ENCODE measurements at places on chromosomes 5 and 9.

DNA sequence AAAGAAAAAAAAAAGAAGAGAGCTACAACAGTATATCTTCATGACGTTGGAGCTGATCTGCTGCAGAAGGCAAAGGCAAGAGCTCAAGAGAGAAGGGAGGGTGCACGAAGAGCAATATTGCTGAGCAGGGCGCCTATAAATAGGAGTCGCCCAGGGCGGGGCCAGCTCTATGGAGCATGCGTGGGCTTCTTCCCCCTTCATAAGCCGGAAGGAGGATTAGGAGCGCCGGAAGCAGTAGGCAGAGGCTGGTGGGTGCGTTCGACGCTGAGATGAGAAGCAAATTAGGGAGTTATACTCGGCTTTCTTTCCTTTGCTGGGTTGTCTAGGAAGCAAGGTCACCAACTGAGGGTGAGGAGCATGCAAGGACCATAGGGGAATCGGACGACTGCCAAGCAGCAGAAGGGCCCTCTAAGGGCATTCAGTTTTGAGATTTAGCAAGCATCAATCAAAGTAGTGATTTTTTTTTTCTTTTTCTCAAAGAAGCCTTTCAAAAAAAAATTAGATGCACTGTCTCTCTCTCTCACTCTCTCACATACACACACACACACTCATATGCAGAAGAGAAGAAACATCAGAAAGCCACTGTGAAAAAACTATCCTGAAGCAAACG, 496.7 kb downstream of the ENC1 start:
- DNase-seq = no peak

- DNase-seq = no peak
Observed at GRCh38 chr9:120830151-120830550, 12.6 kb downstream of the PSMD5 start.

DNA sequence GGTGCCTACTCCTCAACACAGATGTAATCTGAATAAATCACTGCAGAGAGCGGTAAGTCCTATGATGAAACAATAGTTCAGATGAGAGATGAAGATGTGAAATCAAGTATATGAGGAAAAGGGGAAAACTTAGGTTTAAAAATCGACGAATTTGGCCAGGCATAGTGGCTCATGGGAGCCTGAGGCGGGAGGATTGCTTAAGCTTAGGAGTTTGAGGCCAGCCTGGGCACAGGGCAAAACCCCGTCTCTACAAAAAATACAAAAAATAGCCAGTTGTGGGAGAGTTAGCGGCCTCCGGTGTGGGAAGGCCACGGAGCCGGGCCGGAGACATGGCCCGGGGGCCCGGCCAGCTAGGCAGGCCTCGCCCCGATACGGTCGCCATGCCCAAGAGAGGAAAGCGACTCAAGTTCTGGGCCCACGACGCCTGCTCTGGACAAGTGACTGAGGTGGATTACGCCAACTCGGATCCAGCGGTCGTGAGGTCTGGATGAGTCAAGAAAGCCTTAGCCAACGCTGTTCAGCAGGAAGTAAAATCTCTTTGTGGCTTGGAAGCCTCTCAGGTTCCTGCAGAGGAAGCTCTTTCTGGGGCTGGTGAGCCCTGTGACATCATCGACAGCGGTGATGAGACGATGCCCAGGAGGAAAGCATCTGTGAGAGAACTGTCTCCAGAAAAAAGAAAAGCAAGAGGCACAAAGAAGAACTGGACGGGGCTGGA, 62.8 kb upstream of the SUB1 start:
- no peak for DNase-seq

- no peak for DNase-seq
Observed at GRCh38 chr5:60207040-60207439, 313.5 kb upstream of the PDE4D start.

DNA sequence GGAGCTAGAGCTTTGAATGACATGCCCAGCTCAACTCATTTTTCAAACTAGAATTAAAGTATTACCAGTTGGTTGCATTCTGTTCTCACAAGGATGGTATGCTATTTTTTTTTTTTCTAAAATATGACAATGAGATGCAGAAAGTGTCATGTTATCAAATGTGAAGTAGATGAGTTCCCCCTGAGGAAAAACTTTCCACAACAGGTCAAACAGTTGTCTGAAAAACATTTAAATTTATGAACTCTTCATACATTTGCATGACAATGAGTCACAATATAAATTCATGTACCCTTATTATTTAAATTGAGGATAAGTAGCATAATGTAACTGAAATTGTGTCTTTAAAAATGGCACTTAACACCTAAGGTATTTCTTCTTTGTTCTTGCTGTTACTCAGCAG, 1720.5 kb upstream of the NUDT12 start:
- DNase-seq = no peak

DNA sequence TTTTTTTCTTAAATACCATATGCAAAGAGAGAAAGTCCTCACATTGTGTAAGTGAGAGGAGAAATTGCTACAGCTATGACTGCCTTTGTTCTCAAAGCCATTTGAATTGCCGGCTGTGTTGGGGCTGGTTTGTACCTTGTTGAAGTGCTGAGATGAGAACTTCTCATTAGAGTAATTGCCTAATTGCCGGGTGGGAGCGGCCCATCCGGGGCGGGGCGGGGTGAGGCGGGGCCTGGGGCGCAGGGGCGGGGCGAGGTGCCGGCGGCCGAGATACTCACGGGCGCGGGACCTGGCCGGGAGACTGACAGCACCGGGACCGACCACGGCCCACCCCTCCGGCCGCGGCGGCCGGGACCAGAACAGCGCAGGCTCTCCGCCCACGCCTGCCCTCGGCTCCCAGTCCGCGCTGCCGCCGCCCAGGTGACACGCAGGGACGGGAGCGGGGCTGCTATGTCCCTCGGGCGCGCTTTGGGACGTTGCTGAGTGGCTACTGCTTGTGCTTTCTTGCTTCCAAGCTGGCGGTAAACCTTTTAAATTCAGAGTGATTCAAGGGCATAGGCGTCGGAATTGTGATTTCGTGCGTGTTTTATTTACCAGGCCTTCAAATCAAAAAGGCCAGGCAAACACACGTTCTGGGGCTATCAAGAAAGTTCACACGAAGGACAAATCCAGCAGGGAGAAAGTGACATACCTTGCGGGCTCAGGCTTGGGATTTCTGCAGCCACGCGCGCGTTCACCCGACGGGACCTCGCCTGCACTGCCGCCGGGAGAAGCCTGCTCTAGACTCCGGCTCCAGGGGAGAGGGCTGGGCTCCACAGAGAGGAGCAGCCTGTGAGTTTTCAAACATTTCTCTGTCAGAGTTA, 269.1 kb downstream of the FANCC start:
- DNase-seq = no peak

GRCh38 chr5:61881821-61882487, 424.1 kb upstream of the KIF2A start:
- no peak for DNase-seq

DNA sequence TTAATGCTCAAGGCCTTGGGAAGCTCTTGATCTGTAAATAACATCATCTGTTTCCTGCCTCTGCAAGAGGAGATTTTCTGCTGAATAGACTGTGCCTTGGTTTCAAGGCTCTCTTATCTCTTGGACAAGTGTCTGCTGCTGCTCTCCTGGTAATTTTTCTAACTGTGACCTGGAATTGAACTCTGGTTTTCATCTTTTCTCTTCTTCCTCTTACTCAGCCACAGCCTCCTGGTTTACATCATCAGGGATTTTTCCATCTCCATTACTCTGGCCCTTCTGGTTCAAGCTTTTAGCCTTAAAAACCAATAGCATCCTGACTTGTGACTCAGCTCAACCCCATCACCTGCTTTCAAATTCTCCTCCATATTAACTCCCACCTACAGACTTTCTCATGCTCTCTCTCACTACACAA, 49.6 kb upstream of the ITGA1 start:
- DNase-seq = no peak

- no peak for DNase-seq
Observed at GRCh38 chr9:72596451-72597180, 75.2 kb downstream of the TMC1 start.

GRCh38 chr9:97895695-97896332, 26.5 kb downstream of the TRMO start:
- DNase-seq = no peak

- DNase-seq = no peak
Observed at GRCh38 chr9:13179257-13179656, 100.2 kb downstream of the MPDZ start.

DNA sequence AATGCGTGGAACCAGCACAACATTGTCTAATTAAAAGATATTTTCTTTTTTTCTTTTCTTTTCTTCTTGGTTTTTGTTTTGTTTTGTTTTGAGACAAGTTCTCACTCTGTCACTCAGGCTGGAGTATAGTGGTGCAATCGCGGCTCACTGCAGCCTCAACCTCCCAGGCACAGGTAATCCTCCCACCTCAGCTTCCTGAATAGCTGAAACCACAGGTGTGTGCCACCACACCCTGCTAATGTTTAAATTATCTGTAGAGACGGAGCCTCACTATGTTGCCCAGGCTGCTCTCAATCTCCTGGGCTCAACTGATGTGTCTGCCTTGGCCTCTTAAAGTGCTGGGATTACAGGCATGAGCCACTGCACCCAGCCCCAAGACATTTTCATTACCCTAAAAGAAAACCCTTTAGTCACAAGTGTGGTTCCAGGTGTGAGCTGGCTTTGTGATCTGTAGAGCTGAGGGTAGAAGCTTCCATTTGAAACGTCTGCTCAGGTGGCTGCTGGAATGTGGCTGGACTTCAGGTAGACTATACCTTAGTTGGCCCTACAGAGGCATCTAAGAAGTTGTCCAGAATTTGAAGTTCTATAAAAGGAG, 19.1 kb upstream of the NEK6 start:
- DNase-seq = no peak

GRCh38 chr9:89903141-89903475, 298.3 kb downstream of the GADD45G start:
- no peak for DNase-seq

DNA sequence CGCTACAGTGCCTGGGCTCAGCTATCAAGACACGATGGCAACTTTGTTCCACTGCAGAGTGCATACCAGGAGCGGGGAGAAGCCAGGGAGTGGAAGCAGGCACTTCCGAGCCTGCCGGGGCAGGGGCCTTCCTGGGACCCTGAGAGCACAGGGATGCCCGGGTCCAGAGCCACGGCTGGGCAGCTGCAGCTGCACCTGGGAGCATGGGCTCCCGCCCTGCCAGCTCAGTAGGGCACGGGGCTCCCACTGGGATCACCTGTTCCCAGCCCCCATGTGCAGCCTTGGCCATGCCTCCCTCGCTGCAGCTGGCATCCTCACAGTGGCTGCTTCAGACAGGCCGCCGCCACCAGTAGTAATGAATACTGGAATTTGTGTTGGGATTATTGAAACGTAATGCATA, 391.5 kb downstream of the KDM4C start:
- DNase-seq = no peak

DNA sequence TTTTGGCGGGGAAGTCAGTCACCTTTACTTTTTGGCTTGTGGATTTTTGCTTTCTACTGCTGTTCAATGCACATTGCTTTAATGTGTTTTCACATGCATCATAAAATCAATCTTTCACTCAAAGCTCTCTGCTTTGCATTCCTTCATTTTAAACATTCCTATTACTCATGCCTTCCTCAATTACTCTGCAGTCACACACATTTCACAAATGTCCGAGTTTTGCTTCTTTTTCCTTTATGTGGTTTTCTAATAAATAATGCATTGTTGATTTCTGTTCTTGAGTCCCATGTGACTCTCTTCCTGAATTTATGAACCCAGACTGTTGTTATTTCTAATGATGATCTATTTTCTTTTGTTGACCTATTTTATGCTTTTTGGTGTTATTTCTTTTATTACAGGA, 82.3 kb upstream of the EPB41L4B start:
- no peak for DNase-seq

DNA sequence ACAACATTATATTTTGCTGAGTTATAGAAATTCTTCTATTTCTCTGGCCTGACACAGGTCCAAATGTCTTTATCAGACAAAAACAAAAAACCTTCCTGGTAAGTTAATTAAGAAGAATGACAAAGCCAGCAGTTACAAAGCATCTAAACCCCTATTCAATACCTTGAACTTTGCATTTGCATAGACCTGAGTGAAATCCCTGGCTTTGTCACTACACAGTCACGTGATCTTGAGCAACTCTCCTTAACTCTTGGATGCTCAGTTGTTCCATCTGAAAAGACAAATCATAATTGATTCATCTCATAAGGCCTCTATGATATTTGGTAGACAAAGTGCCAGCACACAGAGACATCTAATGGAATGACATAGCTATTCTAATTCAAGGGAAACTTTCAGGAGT, 166.6 kb upstream of the PPP1R2B start:
- DNase-seq = no peak

DNA sequence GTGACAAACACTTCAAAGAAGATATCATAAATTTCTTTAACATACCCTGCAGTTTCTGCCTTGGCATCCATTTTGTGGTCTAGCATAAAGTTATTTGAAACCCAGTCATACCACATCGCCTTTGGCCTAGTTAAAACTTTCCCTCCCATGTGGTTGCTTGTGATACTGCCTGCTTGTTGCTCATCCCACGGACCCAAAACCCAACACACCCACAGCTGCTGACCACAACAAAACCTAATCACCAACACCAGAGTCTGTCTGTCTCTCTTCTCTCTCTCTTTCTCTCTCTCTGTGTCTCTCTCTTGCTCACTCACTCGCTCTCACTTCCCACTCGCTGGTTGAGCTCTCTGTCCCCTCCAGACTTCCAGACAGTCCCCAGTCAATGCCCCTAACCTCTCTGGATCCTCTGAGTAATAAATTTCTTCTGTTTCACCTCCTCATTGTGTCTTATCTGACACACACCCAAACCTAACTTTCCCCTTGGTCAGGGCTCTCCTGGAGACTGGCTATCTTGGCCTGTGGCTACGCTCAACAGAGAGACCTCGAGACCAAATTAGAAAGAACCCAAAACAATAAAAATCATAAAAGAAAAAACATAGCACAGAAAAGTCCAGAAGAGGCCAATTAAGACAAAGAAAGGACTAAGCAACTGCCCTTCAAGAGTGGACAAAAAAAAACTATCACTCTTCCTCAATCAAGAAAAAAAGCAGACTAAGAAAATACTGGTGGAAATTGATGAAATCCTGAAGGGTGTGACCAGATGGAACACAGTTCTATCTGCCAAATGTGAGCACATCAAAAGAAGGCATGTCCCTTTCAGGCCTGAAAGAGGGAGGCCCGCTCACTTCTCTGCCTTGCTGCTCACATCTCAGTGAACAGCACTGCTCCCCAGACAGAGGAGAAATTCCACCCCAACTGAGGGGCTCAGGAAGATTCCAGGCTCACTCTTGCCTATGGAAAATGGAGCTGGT, 41.5 kb downstream of the TTLL11 start:
- DNase-seq = no peak

Data from NCI-H1694 (cell line).